MG63 (cell line): ENCODE measurements at places on chromosomes 7 and 10. TPM values are rescaled to one million over a fixed set of nuclear protein-coding genes. Genes with fewer than 3 reads are reported as not detected.
A peak's percentile ranks its signal among the peaks of the same experiment; 100 is the strongest.

UPK3B gene
- not detected in 2 replicates for total RNA-seq

MYL10 gene
- not detected in 2 replicates for total RNA-seq

INMT gene
- total RNA-seq: 0.03 TPM in 1 of 2 replicates, not detected in the other

- DNase-seq: no peak
Measured at GRCh38 chr7:100626530-100627237, 14.3 kb downstream of the MOSPD3 start.

DNA sequence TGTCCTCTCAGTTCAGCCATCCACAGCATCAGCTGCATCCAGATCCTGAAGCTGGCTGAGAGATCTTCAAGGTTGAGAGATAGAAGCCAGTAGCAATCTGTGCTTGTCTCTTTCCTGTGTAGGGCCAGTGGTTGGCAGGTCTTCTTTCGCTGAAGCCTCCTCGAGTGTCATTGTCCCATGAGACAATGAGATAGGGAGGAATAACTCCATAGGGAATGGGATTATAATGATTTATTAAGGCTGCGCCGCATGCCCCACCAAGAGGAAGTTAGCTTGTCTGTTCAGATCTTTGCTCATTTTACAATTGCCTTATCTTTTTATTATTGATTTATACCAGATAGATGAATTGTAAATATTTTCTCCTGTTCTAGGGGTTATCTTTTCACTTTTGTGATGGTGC is 61.5 kb downstream of the MCMBP start:
- no peak for DNase-seq

DNA sequence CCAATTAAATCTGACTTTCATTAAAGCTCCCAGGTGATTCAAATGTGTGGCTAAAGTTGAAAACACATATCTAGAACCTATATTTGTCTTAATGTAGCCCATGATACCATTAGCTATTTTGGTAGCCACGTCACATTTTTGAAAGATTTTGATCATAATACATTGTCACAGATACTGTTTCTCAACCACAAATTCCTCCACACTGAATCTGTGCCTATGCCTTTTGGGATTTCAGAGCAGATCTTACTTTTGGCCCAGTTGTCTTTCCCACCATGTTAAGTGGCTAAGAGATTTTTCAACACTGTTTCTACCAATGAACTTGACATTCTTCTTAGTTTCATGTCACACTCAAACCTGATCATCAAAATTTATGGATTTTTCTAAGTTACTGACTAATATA is 47.4 kb downstream of the CH25H start:
- DNase-seq: no peak

GRCh38 chr10:34137955-34138354 is 677.1 kb downstream of the PARD3 start:
- DNase-seq: no peak

DNA sequence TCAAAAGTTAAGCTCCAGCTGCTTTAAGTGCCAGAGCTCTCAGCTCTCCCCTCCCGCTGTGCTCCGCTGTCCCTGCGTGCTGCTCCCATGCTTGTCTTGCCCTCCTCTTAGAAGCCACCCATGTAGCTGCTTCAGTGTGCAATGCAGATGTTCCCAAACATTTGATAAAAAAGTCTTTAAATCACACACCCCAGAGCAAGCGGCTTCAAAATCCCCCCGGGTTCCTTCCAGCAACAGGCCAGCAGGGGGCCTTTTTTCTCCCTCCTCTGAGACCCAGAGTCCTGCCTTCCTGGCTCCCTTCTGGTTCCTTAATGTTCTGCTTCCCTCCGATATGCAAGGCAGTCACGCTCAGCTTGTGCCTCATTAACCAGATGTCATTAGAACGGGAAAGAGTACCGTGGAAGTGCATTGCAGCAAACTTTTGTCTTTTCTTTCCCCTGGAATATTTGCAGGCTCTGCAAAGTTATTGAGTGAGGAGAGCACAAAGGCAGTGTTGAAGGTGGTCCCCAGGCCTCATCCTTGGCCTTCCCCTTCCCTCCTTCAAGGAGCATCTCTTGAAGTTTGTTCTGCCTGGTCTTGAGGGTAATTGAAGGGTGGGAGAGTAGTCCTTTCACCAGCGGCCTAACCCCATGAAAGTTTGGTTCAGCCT is 25.5 kb downstream of the LDB3 start:
- no peak for DNase-seq

DNA sequence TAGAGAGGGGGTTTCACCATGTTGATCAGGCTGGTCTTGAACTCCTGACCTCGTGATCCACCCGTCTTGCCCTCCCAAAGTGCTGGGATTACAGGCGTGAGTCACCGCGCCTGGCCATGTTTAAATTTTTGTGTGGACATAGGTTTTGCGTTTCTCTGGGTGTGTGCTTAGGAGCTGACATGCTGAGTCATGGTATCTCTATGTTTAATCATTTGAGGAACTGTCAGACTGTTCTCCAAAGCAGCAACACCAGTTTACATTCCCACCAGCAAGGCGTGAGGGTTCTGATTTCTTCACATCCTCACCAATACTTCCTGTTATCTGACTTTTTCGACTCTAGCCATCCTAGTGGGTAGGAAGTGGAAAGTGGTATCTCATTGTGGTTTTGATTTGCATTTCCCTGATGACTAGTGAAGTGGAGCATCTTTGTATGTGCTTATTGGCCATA is 153.7 kb downstream of the DNAJB6 start:
- peak; percentile 73 for DNase-seq

DNA sequence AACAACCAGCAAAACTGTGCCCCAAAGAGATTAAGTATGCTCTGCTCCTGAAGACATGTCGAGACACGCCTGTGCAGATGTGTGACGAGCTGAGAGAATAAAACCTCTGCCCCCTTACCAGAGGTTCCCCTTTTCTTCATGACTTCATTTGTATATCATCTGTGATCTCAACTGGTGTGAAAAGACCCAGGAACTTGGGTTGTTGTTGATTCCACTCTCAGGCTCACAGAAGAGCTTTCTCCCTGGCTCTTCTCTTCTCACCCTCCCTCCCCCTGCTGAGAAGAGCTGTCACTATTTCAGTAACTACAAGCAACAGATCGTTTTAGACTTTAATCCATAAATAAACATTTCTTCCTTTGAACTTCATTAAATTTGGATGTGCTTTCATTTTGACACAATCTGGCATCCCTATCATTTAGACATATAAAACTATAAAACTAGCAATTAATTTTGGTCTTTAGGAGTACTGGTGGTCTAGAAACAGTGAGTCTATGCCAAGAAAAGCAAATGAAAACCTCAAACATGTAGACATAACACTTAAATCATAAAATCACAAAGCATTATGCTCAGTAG is 179.3 kb upstream of the FZD8 start:
- DNase-seq: no peak

- DNase-seq: no peak
Measured at GRCh38 chr10:71816421-71816851, 34.6 kb downstream of the PSAP start.
